Brain microvascular endothelial cell (primary cell): ENCODE measurements at places on chromosomes 6 and 20.
A peak's percentile ranks its signal among the peaks of the same experiment; 100 is the strongest.

DNA sequence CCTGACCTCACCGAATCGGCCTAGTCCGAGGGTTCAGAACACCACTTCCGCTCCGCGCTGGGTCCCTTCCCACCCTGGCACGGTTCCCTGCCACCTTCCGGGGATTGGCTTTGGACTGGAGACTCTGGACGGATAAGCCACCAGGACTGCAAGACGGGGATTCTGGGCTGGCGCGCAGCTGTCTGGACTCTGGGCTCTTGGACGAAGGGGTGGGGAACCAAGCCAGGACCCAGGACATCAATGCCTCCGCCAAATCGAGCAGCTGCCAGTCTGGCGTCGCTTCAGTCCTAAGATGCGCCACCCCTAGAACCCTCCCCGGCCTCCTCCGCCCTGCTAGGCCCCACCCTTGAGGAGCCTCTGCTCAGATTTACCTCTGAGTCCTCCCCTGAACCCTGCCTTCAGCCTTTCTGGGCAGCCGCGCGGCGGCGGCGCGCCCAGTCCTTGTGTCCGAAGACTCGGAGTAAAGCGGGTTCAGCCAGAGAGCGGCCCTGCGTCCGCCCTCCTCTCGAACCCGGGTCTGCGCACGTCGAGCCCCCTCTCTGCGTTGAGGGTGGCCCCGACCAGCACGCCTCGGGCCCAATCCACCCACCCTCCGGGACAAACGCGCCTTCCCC, 1.2 kb downstream of the KCNK17 start:
- DNase-seq = no peak

DNA sequence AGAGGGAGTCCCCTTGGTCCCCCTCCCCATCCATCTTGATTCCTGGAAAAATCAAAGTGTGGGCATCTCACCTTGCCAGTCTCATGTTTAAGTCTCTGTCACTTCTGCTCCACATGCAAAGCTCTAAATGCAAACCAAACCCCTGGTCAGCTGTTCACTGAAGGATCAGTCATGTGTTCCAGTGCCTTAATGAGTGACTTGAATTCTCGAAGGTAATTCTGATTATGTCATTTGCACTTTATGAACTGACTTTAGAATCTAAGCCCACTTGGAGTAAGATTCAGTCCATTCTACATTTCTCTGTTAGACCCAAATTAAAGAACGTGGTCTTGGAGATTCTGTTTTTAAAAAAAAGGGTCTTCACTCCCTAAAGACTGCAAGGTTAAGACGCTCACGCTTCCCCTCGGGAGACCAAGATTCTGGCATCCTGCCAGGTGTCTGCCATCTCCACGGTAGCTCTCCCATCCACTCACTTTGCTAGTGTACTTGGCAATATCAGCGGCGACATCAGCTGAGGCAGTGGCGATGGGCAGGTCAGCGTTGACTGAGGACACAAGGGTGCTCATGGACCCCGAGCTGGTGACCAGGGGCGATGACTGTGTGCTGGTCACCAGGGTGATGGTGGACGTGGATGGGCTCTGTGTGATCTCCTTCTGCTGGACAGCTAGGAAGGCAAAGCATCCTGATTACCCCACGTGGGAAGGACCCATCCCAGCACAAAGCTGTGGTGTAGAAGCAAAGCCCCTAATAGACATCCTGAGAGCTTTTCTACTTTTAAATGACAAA, 120.5 kb downstream of the ZMYND8 start:
- DNase-seq = no peak

GRCh38 chr6:20876036-20876435, 341.8 kb downstream of the CDKAL1 start:
- DNase-seq = peak; percentile 70

- peak; percentile 70 for DNase-seq
Observed at GRCh38 chr6:46781478-46782378, 11.5 kb upstream of the MEP1A start.

DNA sequence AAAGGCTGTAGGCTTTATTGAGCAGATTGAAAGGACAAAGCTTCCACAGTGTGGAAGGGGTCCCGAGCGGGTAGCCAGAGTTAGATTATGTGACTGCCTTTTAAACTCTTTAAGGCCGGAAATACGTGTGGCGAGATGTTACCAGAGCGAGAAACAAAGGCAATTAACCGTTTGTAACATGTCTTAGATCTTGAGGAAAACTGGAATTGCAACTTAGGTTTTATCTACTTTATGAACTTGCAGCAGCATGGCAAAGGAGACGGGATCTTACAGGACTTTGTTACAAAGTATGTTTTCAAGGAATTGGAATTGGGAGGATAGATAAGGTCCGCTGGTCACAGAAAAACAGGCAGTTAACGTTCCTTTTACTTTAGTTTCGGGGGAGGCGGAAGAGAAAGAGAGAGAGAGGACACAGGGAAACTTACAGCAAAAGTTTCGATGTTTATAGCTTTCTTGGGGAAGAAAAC, 594.7 kb upstream of the ADGRB3 start:
- no peak for DNase-seq

DNA sequence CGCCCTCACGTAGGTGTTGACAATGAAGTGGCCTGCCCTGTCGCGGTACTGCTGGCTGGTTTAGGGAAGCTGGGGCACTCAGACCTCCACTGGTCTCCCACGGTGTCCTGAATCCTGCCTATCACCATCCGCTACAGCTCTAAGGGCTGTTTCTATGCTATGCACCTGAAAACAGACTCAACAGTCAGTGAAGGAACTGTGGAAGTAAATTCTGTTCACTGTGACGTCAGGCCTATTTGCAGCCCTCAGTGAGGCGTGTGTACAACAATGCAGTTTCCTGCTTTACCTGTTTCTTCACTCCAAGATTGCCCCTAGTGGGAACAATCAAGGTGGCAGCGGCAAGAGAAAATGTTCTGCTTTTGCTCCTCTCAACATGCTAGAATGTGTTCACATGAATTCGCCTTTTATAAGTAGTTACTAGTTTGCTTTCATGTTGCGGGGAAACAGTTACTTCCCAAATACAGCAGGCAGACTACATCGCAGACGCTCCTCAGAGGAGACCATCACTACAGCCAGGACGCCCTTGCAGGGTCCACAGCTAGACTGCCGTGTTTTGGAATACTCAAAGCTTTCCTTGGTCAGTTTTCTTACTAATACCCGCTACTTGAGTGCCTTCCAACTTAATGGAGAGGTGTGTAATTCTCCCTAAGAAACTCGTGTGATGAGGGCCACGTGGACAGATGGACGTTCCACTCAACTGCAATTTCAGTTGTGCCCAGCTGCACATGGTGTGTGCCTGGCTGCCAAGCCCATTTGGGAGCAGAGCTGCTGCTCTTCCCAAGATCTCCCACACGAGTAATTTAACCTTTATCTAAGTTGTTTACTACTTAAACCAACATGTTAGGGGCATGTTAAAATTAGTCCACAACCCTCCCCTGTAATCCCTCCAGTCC, 25.4 kb downstream of the DIDO1 start:
- DNase-seq = no peak

DNA sequence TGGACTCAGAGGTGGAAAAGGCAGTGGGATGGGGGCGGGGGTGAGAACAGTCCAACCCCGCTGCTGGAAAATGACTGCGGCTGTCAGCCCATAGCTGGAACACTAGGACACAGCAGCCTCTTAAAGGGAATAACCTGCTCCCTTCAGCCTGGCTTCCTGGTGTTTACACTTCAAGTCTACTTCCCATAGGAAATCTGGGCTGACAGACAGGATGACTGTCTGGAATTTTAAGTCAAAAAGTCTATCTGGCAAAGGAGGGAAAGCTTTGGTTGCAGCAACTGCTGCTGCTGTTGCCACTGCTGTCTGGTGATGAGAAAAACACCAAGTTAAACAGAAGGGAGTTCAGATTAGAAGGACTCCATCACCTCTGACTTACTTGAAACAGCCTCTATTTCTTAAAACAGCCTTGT, 44.9 kb downstream of the TNFRSF21 start:
- no peak for DNase-seq

DNA sequence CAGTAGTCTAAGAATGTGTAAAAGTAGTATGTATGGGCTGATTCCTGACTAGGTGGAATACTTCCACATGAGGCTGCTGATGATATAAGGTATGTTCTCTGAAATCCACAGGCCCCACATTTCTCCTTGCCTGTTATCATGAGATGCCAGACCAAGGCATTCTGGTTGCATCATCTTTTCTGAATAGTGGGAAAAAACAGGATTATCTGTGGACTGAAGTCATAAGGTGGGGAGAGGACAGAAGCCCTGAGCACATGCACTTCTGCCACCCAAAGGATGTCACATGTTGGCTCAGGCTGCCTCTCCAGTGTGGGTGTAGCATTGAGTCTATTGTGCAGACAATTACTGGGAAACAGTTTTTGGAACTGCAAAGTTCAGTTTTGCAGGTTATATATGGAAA, 184.5 kb upstream of the RAB32 start:
- no peak for DNase-seq

GRCh38 chr6:145891126-145891525, 73.0 kb downstream of the SHPRH start:
- peak; percentile 82 for DNase-seq

DNA sequence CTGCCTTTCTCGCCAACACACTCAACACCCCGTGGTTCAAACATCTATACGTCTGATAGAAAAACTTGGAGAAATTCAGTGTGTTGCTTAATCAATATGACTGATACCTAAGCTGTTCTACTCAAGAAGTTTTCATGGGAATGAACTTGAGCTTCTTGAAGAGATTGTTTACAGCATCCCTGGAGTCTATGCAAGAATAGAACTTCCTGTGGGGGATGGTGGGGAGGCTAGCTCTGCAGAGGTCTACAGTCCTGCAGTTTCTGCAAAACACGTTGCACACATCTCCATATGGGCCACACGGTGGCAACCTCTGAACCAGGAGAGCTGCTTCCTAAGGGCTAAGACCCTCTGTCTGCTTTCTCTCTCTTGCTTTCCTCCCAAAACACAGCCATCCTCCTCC, 32.7 kb upstream of the FANCE start:
- peak; percentile 52 for DNase-seq

- DNase-seq = no peak
Observed at GRCh38 chr6:119109654-119110325, 31.3 kb upstream of the FAM184A start.

GRCh38 chr20:49122920-49123319, 65.2 kb downstream of the STAU1 start:
- DNase-seq = no peak

GRCh38 chr6:39068391-39068790, 19.8 kb downstream of the GLP1R start:
- no peak for DNase-seq

- no peak for DNase-seq
Observed at GRCh38 chr6:95545686-95546085, 31.6 kb upstream of the MANEA start.
